Left lung (tissue), 14 donors: ENCODE measurements at places on chromosomes 11 and 22. TPM values are rescaled to one million over a fixed set of nuclear protein-coding genes. Genes with fewer than 3 reads are reported as not detected.

The C11orf42 gene
- total RNA-seq, result not detected

The OR10D3 gene
- not detected for total RNA-seq

The OR5B21 gene
- total RNA-seq, result 0.71 TPM

The TM7SF2 gene
- total RNA-seq, result 37.1 TPM

The F2 gene
- total RNA-seq, result not detected

The C11orf91 gene
- not detected for total RNA-seq

The UBE2L3 gene
- 52.8 TPM for total RNA-seq

The OR6A2 gene
- 0.15 TPM for total RNA-seq

The OR8B2 gene
- total RNA-seq, result not detected

The FOLH1 gene
- total RNA-seq, result 2.6 TPM

The ATG13 gene
- 54.5 TPM for total RNA-seq

The GAB4 gene
- total RNA-seq, result not detected

The MMP12 gene
- not detected for total RNA-seq

The RAB36 gene
- 3.8 TPM for total RNA-seq

The UPB1 gene
- 2.2 TPM for total RNA-seq

The OR51B4 gene
- total RNA-seq, result not detected

The SAA1 gene
- 194 TPM for total RNA-seq

The CHRDL2 gene
- 5.2 TPM for total RNA-seq

The NAALAD2 gene
- 1.8 TPM for total RNA-seq

The ROBO4 gene
- 39.4 TPM for total RNA-seq

The SC5D gene
- 60.4 TPM for total RNA-seq

The NAT10 gene
- 30.0 TPM for total RNA-seq

The FAM180B gene
- not detected for total RNA-seq

The GSTT2B gene
- 1.3 TPM for total RNA-seq

The MPPED2 gene
- 0.79 TPM for total RNA-seq

The FXYD6 gene
- 41.4 TPM for total RNA-seq
